ENCODE measurements at places on chromosomes 3 and 15.

DNA sequence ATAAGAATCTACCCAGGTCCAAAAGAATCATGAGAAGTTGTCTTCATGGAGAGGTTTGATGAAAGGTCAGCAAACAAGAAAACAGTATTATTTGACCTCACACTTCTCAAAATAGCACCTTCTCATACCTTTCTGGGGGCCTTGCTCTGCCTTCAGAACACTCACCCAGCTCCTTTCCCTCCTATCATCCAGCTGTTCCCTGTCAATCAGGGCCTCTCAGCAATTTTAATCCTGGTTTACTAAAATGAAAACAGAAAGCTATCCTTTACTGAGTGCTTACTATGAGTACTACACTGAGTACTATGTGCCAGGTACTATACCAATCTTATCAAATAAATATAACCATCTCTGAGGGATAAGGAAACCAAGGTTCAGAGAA is 138.6 kb downstream of the GAP43 start:
- no peak for DNase-seq

DNA sequence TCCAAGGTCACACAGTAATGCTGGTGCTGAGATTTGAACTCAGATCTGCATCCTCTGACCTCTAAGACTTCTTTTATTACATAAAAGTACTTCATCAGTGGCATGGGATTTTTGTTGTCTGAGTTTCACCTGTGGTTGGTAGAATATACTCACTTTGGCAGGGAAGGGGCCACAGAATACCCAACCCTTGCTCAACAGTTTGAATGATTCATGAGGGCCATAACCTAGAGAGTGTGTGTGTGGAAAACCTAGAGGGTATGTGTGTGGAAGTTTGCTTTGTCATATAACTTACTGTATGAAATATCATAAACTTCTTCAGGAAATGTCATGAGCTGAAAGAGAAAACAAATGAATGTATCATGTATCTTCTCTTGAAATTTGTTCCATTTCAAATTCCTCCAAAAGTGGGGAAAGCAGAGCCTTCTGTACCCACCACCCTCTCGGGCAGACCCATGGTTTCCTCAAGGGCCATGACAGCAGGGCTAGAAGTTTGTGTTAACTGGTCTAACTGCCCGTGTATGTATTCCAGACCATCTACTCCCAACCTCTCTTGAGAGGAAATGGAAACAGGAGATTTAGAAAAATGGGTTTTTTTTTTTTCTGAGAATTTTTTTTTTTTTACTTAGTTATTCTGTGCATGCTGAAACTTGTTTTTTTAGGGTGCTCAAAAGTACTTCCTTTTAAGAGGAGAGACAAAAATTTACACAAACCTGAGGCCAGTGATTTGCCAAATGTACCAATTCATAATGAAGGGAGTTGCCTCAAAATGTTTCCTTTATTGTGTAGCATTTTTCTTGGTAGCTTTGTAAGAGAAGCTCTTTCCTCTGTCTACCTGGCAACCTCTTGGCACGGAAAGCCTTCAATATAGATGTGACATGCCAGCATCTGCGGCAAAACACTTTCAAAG is 127.0 kb downstream of the TPRG1 start:
- no peak for DNase-seq

DNA sequence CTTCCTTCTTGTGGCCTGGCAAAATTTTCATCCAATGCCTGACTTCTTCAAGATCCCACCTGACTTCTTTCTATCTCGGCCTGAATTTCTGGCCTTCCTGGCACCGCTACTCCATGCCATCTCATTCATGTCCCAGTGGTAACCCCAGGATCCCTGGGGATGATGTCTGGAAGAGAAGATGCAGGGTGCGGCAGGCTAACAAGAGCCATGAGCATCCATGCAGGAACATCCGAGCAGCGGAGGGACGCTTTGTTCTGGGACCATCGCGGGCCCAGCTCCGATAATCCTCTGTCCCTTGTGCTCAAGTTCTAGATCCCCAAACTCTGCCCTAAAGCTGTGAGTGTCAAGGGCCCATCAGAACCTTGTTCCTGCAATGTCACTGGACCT is 10.9 kb downstream of the MYL3 start:
- DNase-seq, result no peak

DNA sequence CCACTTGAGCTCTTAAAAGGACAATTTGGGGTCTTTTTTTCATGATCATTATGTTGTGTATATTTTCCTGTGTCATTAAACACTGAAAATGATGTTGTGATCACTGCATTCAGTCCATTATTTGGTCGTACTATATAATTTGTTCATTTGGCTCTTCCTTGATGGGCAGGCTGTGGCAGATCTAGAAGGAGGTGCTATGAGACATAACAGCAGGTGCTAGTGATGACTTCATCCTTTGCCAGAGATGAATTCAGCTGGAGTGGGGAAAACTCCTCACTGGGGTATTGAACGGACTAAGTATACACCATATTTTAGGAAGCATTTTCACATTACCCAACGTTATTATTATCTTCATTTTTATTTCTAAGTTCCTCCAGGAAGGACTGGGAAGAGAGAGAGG is 12.0 kb downstream of the CMTM7 start:
- peak; percentile 24 for DNase-seq

DNA sequence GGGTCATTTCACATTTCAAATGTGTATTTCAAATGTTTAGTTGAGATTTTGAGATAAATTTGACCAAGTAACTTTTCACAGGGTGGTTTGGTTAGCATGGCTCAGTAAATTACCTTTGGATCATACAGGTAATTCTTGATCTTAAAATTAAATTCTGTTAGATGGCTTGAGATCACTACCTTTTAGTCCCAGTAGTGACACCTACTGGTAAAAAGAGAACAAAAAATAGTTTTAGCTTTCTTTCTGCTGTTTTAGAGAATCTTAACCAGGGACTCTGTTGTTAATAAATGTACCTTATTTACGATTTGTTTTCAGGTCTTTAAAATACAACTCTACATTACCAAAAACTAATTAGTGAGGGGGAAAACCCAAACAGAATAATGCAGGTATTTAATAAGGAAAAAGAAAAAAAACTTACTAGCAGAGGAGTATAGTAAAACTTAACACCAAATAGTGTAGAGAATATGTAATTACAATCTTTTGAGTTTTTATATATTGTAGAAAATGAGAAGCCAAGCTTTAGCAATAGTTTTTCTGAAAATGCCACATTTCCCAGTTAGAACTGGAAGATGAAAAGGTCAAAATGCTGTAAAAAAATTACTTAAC is 620.3 kb upstream of the AGTR1 start:
- DNase-seq, result peak; percentile 26

- DNase-seq, result no peak
Observed at GRCh38 chr3:117811786-117812185, 1102.2 kb downstream of the TUSC7 start.

DNA sequence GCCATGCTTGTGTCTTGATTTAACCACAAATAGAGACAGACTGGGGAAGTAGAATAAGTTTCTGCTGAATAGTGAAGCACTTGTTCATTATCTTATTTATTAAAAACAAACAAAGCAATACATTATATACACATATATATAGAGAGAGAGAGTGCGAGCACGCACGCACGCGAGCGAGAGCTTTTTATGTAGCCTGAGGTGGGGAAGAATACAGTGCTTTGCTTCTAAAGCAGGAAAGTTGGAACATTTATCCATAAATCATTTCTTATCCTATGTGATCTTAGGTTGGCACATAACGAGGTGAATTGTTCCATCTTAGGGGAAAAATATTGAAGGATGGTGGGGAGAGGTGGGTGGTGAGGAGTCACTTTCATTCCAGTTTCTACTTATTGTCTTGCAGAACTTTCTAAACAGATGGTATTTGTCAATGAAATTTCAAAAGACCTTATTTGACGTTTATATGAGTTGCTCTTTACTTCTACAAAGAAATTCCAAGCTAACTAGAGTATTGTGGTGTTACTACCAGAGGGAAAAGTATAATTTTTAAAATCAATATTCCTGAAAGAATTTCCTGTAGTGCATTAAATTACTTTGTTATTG is 110.0 kb downstream of the ATG7 start:
- DNase-seq, result no peak

DNA sequence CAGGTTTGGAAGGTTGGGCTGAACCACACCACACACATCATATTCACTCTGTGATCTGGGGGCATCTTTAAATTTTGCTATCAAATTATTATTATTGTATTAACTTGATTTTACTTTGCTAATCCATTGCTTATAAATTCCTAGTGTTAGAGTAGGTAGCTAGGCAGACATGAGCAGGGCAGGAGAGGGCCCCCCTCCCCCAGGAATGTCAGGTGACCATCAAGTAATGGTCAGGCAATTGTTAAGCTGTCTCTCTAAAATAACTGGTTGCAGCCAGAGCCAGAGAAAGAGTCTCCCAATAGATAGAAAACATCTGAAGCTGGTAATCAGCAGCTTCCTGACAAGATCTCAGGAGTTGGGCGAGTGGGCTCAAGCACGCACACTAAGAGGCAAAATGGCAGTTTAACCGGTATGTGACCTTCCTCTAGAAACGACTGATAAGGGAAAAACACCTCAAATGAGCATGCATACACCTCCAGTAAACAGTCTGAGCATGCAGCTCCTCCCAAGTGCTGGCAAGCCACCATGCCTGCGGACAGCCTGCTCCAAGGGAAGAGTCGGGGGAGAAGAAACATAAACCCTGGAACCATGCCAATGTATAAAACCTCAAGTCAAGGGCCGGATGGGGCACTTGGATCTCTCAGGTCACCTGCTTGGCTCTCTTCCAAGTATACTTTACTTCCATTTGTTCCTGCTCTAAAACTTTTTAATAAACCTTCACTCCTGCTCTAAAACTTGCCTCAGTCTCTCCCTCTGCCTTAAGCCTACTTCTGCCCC is 3.1 kb upstream of the CXCR6 start:
- no peak for DNase-seq

GRCh38 chr15:92098869-92099268 is 245.4 kb downstream of the SLCO3A1 start:
- DNase-seq, result no peak

GRCh38 chr3:62843508-62843907 is 31.7 kb downstream of the CADPS start:
- DNase-seq, result no peak

GRCh38 chr3:24315356-24315755 is 179.3 kb downstream of the THRB start:
- DNase-seq, result no peak

- no peak for DNase-seq
Observed at GRCh38 chr3:105907777-105908176, 39.0 kb upstream of the CBLB start.

DNA sequence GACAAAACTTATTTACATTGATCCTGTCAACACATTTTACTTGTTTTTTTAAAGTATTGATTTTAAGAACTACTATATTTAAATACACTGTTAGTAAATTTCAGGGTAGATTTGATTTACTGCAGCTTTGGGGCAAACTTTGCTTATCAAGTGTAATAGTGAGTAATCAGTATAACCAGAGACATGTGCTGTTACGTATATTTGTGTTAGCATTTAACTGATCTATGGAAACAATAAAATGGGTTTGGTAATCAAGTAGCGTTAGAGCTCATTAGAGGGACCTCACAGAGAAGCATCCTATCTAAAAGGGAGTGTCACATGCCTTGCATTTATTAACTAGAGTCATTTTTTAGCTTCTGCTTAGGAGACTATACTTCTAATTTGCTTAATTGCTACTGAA is 131.5 kb upstream of the ALCAM start:
- no peak for DNase-seq

- DNase-seq, result no peak
Observed at GRCh38 chr3:4757575-4758248, 221.5 kb upstream of the BHLHE40 start.

- DNase-seq, result peak; percentile 13
Observed at GRCh38 chr3:127929818-127930413, 14.9 kb downstream of the KBTBD12 start.

DNA sequence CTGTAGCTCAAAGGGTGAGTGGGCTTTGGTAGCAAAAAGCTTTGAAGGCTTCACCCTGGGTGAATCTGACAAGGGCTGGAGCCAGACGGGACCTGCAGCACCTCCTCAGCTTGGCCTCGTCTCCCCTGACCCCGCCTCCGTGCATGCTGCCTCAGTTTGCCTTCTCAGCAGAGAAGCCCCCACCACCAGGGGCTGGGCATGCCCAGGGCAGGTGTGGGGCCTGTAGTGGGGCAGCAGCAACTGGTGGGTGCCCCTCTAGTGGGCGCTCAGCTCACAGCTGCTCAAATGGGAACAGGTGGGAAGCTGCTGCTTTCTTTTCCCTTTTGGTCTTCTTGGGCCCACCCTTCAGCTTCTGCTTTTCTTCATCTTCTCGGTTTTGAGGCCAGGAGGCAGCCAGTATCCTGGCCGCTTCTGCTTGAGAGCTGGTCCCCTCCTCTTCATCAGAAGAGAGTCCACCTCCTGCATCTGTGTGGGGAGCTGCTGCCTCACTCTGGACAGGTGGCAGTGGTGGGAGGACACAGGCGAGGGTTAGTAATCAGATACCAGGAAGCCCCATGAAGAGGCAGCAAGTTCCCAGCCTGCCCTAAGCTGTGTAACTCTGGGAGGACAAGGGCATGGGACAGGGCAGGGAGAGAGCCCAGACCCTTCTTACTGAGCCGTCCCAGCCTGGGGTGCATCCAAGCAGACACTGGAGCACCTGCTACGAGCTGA is 21.0 kb downstream of the TMEM43 start:
- no peak for DNase-seq

- no peak for DNase-seq
Observed at GRCh38 chr15:81050259-81050658, 49.5 kb downstream of the TLNRD1 start.

GRCh38 chr3:8741581-8742261 is 8.1 kb downstream of the CAV3 start:
- DNase-seq, result no peak

- DNase-seq, result peak; percentile 40
Observed at GRCh38 chr3:177498037-177498857, 301.0 kb upstream of the TBL1XR1 start.

- DNase-seq, result no peak
Observed at GRCh38 chr3:3799173-3800079, at the start of gene LRRN1. Gene LRRN1 (plus strand): TSS chr3:3799431. CDS start chr3:3844642, 45,211 bp downstream.

DNA sequence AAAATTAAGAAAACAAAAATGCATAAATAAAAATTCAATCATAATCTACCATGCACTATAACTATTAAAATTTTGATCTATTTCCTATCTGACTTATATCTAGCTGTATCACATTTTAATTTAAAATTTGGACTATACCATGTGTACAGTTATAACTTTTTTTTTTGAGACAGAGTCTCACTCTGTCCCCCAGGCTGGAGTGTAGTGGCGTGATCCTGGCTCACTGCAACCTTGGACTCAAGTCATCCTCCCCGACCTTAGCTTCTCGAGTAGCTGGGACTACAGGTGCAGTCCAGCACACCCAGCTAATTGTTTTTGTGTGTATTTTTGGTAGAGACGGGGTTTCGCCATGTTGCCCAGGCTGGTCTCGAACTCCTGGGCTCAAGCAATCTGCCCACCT is 119.9 kb downstream of the ADAM10 start:
- DNase-seq, result no peak

- DNase-seq, result no peak
Observed at GRCh38 chr3:37479981-37480380, 305.6 kb upstream of the LRRFIP2 start.

GRCh38 chr3:13798401-13798800 is 81.5 kb downstream of the WNT7A start:
- no peak for DNase-seq

DNA sequence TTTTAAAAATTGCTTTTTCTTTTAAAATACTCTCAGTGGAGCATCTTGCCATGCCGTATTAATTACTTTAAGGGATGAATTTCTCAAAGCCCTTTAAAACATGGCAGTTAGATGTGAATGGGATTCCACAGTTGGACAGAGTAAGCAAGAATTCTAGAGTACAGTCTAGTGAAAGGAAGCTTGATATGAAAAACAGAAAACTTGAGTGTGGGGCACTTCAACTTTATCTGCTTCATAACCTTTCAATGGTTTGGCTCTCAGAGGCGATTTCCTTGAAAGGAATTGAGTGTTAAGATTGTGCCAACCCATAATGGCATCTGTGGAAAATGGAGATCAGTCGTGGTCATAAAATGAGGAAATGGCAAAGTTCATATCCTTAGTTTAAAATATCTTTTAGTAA is 127.7 kb upstream of the SAMMSON start:
- no peak for DNase-seq

All from COR-L47 (cell line).